ENCODE measurements at places on chromosomes 3 and 15.

DNA sequence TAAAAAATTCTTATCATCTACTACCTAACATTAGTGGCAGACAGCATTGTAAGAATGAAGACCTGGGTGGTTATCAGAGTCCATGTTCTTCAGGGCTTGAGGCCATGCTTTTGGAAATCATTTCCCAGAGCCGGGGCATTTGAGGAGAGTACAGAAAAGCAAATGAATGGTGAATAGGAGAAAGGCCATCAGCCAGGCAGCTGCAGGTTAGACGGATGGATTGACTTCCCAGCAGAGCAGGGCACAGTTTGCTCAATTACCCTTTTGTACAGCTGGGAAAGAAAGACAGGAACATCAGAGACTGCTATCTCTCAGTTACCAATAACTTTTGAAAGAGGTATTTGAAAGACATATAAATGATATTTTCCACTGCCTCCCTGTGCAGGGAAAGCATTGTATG is 135.6 kb downstream of the ALCAM start:
- DNase-seq: no peak

DNA sequence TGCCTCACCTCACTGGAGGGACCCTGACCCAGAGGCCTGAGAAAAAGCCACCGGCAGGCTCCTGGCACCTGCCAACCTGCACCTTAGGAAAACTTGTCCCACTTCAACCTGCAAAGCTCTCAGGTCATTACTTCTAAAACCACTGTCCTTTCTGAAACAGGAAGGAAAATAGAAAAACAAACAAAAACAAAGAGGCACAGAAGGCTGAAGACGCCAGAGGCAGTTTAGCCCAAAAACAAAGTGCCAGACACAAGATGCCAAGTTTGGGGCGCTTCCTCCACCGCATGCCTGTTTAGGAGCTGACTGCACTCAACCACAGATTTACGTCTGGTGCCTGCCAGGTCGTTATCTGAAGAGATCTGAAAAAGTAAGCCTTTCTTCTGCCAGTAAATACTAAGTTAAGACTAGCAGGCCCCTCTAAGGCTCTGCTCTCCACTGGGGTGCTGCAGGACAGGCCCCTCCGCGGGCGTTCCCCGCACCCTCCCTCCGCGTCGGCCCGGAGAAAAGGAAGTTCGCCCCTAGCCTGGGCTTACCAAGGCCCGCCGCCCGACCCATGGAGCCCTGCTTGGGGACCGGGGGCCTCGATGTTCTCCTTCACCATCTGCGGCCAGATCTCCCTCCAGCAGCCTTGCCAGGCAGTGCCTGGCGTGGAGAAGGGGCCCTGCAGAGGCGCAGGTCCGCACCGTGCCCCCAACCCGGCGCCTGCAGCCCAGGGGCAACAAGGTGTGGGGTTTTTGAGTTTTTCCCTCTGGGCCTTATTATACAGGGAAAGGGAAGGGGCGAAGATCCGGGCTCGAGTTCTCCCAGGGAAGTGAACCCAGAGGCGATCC is 1.3 kb downstream of the GOLGA8A start:
- DNase-seq: no peak

DNA sequence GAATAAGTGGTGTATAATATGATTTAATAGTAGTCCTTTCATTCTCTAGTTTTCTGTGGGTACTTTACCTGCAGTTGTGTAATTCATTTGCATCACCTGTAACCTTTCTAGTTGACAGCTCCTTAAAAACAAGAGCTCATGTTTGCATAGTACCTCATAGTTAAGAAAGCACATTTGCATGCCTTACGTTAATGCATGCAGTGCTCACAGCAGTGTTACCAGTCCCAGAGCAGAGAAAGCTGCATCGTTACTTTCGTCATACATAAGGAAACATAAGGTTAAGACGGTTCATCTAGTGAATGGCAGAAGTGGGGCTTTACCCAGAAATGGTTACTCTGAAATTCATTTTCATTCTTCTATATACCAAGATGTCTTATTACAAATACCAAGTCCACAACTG is 111.3 kb downstream of the AKAP13 start:
- no peak for DNase-seq

GRCh38 chr3:65318231-65318630 is 630.4 kb upstream of the ADAMTS9 start:
- DNase-seq: no peak

DNA sequence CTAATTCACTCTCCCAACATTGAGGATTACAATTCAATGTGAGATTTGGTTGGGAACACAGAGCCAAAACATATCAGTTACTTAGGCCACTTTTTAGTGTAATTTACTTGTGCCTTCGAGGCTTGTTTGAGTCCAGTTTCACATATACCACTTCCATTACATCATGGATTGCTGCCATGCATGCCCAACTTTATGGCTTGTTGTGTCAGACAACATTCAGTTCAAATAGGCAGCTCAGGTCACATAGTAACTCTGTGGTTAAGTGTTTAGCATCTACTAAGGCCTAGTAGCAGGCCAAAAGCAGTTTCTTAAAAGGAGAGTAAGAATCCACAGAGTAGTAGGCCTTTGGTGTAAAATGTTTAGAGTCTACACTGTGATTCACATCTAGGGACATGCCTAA is 164.3 kb upstream of the GMNC start:
- no peak for DNase-seq

All from activated CD4-positive, alpha-beta T cell treated with anti-CD3 and anti-CD28 coated beads for 4 hours (primary cell).